ENCODE measurements at places on chromosomes 7 and 10.

DNA sequence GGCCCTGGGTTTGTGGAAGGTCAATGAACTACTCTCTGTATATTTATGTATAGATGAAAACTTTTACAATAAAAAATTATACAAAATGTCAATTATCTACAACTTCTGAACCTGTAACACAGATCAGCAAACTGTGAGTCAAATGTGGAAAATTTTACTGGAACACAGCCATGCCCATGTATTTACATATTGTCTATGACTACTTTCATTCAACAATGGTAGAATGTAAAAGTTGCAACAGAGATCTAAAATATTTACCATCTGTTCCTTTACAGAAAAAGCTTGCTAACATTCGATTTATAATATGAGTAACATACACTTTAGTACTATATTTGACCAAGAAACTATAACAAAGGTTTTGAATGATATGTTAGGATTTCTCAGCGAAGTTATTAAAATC is 481.6 kb downstream of the PARD3 start:
- peak; percentile 30 for DNase-seq

DNA sequence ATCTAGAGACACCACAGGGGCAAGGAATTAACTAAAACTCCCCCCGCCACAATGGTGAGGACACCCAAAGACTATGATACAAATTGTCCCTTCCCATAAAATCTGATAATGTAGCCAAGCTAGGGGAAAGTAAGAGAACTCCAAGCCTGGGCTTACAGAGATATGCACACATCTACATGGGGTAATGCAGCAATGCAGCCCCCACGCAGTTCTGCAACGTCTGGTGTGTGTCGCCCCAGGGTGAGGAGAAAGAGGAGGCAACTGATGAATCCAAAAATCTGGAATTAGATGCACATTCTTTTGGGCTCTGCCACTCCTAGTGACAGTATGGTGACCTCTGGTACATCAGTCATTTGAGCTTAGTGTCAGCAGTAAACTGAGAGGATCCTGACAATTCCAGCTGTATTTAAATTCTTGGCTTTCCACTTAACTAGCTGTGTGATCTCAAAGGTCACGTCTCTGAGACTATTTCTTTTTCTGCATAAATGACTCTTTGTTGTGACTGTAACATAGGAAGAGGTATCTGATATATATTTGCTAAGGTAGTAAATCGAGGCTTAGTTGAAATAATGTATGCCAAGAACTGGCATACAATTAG is 51.5 kb downstream of the PIP4K2A start:
- DNase-seq = no peak

DNA sequence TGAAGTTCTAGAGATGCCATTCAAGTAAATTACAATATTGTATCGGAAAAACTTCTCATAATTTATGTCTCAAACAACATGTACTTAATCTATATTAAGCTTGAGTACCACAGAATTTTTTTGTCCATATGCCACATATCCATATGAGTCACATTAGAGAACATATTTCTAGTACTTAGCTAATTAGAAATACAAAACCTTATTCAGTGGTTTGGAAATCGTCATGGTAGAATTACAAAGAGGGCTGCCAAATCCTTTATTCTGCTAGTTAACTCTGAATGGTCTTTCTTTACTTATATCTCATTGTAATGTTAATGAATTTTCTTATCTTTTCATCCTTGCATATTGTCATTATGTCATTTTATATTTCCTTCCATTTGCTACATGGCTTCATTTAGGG is 9.0 kb upstream of the VIM start:
- peak; percentile 77 for DNase-seq

DNA sequence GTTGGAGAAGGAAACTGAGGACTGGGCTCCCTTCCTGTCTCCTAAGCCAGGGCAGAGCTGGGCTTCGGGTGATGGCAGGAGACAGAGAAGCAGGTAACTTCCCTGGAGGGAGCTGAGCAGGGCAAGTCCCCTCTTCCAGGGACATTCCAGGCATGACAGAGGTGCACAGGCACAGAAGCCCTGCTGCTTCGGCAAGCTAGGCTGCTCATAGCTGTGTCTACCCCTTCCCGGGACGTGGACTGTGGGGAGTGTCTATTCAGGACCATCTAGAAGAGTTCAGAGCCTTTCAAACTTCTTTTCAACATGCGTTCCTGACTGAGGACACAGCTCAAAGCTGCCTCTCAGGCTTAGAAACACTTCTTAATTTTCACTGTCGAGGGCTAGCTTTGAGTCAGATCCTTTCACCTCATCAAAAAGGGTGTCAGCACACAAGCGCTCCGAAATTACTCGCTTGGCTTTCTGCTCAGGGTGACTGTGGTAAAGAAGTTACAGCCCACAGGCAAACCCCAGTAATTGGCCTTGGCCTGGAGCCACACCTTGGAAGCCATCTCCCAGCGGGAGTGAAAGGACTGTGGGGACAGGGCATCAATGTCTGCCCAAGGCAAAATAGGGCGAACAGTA is 63.7 kb upstream of the STEAP1B start:
- no peak for DNase-seq

GRCh38 chr10:23362879-23363792 is 18.5 kb upstream of the C10orf67 start:
- DNase-seq = no peak

- no peak for DNase-seq
Measured at GRCh38 chr10:10958041-10958440, 59.6 kb upstream of the CELF2 start.

DNA sequence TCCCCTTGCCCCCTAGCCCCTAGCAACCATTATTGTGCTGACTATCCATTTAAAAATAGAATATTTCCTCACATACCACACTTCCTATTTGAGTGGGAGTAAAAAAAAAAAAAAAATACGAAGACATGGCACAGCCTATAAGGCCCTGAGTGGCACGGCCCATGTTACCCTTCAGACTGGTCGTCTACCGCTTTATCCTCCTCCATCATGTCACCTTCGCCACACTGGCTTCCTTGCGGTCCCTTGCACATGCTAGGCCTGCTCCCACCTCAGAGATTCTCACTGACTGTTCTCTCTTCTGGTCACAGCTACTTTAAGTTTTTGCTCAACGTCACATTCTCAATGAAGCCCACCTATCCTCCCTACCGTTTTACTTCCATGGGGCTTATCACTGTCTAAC is 130.3 kb downstream of the ATE1 start:
- no peak for DNase-seq

Data from fibroblast of skin of left quadriceps (primary cell).